ENCODE measurements at places on chromosomes 6 and 20.

DNA sequence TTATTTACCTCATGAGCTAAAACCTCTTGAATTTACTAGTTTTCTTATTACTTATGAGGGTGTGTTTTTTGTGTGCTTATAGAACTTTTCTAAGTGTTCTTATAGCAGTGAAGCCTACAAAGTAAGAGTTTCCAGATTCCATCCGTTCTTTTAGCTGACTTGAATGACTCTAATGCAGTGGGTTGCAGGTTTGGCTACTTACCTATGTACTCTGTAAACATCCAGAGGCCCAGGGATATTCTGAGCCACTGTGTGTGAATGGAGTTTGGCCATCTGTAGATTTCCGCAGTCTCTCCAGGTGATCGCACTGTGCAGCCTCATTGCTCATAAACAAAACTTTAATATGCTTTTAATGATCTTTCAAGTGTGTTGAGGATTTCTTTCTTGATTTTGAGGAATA, 157.8 kb downstream of the MYO6 start:
- DNase-seq: no peak

DNA sequence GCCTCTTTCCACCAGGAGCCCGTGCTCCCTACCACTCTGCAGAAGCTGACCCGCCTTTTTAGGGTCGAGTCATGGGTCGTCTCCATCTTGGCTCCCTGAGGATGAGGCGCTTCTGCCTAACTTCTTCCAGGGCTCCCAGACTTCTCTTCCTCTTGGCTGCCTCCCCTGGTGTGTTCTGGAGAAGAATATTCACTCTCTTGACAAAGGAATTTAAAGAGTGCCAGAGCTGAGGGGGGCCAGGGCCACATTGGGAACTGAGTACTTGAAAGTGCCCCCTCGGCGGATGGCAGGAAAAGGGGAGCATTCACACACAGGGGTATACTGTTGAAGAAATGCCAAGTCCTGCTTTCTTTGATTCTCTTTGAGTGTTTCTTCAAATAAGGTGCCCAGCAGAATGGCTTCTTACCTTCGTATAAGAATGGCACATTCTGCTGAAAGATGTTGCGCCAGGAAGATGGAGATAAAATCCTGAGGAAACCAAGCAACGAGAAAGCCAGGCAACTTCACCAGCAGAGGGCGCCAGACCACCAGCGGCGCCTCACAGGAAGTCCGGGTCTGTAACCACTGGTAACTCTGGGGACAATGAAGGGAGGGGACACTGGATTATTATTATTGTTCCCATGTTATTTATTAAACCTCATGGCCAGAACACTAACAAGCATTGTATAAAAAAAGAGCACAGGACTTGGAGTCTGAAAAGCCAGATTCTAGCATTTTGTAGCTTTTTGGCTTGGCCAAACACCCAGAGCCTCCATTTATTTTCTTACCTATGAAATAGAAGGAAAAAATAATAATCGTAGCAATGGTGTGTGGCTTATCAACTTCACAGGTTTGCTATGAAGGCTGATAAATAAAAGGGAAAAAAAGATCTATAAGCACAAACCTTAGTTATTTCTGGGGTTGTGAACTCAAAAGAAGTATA, 176.7 kb downstream of the HACE1 start:
- peak; percentile 67 for DNase-seq

DNA sequence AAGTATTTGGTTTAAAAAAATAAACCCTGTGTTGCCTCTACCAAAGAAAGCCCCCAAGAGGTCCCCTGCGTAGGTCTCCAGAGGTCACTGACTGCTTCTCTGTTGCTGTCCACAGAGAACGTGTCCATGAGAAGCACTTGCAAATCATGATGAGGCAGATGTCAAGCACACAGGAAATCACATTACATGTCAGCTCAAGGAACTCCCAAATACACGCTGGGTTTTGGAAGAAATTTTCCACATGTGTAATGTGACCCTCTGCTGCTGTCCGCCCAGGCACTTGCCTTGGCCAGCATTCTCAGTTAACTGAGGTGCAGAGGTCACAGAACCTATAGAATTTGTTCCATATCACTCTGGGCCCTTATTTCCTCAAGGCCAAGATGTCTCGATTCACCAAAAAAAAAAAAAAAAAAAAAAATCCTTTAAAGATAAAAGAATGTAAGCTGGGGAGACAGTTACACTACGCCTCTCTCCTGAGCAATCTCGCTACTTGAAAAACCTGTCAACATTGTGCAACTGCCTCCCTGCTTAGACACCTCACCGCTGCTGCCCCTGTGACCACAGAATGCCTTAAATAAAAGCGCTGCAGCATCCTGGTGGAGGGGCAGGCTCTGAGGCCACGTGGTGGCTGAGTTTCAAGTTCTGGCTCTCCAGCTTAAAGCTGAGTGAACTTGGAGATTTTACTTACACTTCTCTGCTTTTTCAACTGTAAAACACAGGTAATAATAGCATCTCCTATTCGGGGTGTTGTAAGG, 42.3 kb downstream of the SLC22A23 start:
- peak; percentile 66 for DNase-seq

GRCh38 chr20:13139459-13140150, 81.5 kb upstream of the ISM1 start:
- DNase-seq: no peak

- DNase-seq: no peak
These were observed 178.9 kb downstream of the PHF3 start for GRCh38 chr6:63814459-63814858.

GRCh38 chr20:31605902-31606803, 1.1 kb downstream of the ID1 start:
- peak; percentile 52 for DNase-seq

DNA sequence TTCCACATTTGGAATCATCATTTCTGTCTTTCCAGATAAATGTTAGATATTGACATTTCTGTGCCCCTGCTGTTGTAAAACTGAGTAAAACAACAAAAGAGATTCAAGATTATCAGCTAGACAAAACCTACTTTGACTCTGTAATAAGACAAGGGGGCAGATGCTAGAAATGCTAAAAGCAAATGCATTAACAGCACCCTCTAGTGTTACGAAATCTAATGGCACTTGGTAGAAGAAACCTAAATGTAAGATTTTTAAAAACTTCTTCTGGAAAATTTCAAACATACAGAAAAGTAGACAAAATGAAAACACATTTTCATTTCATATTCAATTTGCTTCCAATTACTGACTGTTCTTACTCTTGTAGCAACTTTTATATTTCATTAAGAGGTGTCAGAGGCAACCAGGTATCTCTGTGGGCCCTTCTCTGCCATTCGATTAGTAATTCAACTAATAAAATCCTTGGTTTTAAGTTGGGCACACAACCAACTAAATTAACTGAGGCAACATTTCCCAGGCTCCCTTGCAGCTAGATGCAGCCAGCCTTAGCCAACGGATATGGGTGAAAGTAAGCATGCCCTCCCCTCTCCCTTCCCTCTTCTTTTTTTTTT, 45.0 kb downstream of the SLC23A2 start:
- peak; percentile 66 for DNase-seq

DNA sequence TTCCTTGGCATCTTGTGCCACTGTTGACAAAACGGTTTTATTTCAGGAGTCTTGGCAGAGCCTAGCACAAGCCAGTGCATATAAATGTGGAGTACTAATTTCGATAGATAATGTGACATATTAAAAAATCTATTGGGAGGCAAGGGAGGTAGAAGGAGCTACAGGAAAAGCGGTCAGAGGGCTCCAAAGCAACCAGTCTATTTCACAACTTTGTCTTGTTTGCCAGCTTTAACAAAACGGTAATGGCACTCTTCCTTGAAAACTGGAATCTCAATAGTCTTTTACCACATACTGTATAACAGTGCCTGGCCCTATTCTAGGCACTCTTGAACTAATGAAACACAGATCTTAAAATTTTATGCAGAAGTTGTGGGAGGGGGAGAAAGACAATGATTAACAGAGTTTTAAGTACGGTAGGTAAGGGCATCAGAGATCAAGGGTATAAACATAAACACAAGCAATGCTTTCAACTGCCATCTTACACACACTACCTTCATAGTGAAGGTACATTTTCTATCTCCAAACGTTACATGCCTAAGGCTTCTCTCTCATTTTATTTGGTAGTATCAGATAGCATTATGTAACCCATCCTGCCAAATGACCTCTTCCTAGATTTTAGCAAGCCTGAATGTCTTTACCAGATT, 33.5 kb upstream of the SYNCRIP start:
- peak; percentile 56 for DNase-seq

DNA sequence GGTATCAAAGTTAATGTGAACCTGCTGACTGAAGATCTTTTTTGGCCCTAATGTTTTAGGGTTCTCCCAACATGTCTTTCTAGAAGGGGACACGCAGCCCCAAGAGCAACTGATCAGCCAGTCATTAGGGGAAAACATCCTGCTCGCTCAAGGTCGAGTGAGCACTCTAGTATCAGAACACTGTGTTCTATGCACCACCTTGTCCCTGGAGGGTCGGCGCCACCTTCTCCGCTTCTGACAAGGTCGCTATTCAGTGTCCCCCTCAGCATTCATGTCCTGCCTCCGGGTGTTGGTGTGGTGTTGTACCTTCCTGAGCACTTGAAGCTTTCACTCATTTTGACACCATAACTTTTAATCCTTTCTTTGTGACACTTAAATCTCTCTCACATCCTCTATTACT, 331.2 kb upstream of the KCNQ5 start:
- no peak for DNase-seq

GRCh38 chr6:938271-938905, 245.4 kb upstream of the EXOC2 start:
- no peak for DNase-seq

- DNase-seq: no peak
These were observed 50.0 kb downstream of the TTI1 start for GRCh38 chr20:37983286-37983685.

DNA sequence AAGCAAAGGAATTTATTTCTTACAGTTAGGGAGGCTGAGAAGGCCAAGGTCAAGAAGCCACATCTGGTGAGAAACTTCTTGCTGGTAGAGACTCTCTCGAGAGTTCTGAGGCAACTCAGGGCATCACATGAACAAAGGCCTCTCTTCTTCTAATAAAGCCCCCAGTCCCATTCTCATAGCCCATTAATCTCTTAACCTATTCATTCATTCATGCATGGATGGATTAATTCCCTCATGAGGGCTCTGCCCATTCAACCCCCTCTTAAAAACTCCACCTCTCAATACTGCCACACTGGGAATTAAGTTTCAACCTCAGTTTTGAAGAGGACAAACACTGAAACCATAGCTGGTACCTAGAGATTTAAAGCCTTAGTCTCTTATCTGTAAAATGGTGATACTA, 217.9 kb upstream of the SPTLC3 start:
- DNase-seq: no peak

DNA sequence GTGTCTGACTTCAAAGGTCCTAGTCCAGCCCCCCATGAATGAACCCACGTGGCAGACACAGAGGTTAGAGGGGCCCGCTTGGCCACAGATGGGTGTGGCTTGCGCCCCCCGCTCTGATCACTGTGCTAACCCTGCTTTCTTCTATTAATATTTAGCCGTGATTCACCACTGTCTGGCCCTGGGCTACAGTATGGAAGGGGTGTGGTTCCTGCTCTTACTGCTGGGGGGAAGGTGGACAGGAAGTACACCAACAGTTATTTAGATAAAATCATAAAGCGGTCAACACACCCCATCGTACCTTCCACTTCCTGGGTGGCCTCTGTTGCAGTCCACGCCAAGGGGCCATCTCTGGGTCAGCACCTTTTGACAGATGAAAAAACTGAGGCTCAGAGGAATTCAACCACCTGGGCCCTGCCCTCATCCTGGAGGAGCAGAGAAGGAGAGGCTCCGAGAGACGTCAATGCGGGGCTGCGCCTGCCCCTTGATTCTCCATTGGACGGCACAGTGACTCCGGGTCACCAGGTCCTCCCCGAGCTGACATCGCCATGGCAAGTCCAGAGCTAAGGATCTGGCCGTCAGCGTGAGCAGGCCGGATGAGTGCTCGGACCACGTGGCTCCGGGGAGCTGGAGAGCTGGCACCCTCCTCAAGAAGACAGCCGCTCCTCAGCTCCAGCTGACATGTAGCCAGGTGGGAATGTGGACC, 206.3 kb downstream of the PREX1 start:
- peak; percentile 7 for DNase-seq

GRCh38 chr6:142953373-142954273, 8.6 kb upstream of the HIVEP2 start:
- no peak for DNase-seq

DNA sequence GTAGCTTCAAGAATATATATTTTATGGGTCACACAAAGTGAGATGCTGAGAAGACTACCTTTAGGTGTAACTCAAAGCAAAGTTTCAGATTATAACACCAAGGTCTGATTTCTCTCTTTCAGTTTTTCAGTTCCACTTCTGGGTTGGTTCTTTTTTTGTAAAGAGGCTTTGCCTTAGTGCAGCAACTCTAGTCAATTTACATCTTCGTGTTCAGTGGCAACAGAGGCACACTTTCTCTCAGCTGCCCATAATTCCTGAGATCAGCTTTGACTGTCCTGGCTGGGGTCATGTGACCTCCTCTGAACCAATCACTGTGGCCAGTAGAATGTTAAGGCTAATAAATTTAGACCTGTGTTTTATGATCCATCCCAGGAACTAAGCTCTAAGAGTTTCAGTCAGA, 120.2 kb downstream of the TINAG start:
- DNase-seq: no peak

DNA sequence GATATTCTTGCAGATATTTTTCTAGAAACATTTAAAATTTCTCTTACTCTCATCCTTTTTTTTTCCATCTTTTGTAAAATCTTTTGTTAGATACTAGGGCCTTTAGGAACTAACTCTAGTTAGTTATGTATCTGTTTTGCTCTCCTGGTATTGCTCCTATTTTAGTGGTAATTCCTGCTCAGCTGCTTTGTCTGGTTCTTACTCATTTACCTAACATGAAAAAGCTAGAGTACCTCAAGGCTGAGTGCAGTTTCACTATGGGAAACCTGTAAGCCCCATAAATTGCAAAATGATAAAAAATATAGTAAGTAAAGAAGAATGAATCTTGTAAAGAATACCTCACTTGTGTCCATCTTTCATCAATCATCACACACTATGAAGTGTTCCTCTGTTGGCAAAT, 1602.0 kb downstream of the GRIK2 start:
- DNase-seq: no peak

DNA sequence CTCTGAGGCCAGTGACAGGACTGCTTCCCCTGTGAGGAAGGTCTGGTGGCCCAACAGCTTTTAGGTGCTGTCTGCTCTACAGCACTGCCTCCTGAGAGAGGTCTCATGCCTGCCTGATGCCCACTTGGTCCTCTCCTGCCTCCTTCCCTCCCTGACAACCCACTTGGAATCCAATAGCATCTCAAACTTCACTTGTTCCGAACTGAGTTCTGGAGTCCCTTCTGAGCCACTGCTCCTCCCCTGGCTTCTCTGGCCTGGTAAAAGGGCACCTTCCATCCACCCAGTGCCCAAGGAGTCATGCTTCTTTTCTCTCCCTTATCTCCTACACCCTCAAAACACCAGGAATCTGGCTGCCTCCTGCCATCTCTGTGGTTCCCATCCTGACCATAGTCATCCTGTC, 1.9 kb downstream of the MAVS start:
- no peak for DNase-seq
